SIG-M5 (cell line): ENCODE measurements at places on chromosomes 4 and X.
A peak's percentile ranks its signal among the peaks of the same experiment; 100 is the strongest.

DNA sequence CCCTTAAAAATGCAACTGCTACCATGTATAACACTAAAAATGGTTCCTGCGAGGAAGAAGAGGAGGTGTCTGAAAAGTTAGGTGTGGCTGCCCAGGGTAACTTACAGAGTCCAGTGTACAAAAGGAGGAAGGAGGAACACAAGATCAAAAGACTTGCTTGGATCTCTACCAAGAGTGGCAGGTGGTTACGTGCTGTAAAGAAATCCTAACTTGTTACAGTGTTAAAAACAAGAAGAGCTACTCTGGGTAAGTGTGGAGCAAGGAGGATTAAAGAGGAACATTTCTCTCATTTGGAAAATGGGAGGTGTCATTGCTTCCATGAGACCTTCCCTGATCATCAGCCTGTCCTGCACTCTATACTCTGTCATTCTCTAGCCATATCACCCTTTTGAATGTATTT, 242.0 kb downstream of the PTTG2 start:
- DNase-seq = no peak

DNA sequence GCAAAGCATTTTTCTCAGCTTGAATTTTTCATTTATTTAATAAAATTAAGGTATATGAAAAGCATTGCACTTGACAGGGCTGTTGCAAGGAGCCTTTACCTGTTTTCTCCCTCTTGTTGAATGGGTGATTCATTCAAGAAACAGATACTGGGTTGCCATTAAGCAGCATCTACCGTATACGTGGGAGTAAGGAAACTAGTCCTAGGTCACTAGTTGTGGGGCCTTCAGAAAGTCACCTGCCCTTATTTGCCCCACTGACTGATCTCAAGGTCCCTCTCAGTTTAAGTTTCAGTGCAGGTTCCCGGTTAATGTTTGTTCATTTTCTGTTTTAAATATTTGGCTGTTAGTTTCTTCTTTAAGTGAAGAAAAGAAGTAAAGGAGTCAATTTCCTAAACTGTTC, 34.0 kb downstream of the LHFPL1 start:
- DNase-seq = no peak

- no peak for DNase-seq
Measured at GRCh38 chr4:7155590-7156071, 36.7 kb upstream of the SORCS2 start.

DNA sequence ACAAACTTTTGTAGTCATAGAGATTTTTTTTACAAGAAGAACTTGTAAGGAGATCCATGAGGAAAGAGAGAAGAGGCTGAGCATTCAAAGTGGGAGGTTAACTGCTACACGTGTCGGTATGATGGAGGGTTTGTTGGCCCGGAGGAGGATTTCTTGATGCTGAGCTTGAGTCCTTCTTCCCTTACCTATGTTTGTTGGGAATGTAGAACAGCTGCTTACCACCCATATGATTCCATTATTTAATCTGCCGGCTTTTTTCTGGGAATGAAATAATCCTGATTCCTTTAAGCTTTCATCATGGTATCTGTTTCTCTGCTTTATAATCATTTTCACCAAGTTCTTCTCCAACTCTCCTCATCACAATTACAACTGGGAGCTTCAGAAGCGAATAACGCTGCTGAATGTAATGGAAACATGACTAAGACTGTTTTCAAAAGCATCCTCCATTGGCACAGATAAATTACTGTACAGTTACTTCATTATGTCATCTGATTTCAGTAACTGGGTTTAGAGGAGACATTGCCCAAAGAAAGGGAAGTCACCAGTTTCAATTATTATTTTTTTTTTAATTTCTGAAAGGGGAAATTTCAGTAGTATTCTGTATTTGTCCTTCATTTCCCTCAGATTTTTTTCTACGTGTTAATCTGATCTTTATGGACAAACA, 420.6 kb downstream of the SPRY1 start:
- DNase-seq = no peak

- no peak for DNase-seq
Measured at GRCh38 chr4:139229534-139230039, 50.4 kb downstream of the MGARP start.

DNA sequence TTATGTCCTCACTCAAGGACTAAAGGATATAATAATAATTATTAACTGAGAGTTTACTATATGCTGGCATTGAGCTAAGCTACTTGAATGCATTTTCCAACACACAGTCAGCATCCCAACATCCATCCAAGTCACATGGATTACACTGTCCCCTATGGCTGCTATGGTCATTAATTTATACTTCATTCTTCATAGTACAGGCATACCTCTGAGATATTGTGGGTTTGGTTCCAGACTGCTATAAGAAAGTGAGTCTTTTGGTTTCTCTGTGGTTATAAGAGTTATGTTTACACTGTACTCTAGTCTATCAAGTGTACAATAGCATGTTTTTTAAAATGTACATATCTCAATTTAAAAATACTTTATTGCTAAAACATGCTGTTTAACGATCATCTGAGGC, 89.2 kb downstream of the LNX1 start:
- no peak for DNase-seq

DNA sequence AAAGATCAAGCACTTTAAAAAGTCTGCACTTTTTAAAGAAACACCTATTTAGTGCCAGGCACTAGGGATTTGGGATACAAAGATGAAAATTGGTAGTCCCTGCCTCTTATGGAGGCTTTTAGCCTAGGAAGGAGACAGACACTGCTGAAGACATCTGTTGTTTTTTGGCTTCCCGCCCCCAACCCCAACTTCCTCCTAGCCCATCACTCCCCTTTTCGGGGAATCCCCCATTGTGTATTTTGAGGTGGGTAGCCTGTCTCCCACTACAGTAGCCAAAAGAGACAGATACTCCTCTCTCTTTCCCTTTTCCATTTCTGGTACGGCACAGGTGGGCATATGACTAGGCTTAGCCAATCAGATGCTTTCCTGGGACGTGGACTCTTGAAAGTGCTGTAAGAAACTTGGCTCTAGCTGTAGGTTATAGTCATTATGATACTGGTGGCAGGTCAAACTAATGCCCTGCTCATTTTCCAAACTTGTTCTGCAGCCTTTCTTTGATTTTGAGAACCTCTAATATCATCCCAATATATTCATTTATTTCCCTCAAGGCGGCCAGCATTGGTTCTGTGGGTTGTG, 194.6 kb upstream of the RBPJ start:
- no peak for DNase-seq

DNA sequence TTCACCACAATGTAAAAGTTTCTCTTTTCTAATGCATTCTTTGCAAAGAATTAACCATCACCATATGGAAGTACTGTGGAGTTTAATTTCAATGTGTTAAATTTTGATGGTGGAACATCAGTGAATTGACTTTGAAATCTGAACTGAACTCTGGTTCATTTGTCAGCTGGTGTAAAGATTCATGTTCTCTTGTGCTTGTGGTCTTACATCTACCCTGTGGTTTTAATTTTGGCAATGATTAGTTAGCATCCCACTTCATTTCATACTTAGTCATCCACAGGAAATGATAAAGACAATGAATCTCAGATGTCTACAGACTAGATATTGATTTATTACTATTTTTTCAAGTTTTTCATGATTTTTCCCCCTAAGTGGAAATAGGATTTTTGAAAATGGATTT, 77.8 kb downstream of the GRID2 start:
- DNase-seq = no peak

- no peak for DNase-seq
Measured at GRCh38 chr4:39472396-39472795, 13.5 kb downstream of the LIAS start.

DNA sequence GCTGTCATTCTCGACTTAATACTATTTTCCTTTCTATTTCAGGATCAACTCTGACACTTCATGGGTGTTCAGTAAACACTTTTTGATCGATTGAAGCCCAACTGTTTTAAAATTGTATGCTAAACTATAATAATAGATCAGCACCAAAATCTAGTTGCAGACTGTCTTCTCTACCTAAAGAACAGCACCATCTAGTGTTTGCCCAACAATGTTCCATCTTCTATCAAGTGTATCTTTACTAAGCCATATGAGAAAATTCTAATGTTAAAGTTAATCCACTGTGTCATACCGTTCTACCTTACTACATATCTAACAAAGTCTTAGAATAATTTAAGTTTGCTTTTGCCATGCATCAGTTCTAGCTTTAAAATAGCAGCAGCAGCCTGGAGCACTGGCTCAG, 113.0 kb upstream of the PRDX4 start:
- DNase-seq = no peak

GRCh38 chrX:106670631-106671030, 55.9 kb upstream of the RNF128 start:
- no peak for DNase-seq

DNA sequence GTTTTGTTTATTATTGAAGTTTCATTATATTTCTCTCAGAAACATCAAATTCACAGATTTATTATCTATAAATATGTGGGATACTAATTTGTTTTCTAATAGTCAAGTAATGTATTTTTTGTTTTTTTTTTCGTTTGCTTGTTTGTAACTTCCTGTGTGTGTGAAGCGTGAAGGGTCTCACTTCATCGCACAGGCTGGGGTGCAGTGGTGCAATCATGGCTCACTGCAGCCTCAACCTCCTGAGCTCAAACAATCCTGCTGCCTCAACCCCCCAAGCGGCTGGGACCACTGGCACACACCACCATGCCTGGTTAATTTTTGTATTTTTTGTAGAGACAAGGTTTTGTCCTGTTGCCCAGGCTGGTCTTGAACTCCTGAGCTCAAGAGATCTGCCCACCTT, 55.1 kb downstream of the SH3RF1 start:
- no peak for DNase-seq

- no peak for DNase-seq
Measured at GRCh38 chr4:174554231-174554728, 32.0 kb upstream of the HPGD start.

DNA sequence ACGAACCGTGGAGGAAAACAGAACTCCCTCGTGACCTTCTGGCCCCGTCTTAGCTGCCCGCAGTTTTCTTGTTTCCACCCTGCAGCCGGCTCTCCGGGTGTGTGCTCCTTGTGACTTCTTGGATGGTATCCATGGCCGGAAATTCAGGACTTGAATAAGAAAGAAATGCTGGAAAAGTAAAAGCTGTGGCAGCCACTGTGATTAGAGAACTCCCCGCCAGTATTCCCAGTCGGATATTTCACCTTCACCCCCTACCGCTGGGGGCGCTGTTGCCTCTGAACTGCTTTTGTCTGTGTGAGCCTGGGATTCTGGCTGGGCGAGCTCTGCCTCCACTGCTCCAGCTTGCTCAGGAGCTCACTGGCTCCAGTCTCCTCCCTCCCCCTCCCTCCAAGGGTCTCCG, 41.5 kb upstream of the CYP4V2 start:
- no peak for DNase-seq

GRCh38 chrX:17413228-17413627, 38.2 kb downstream of the NHS start:
- DNase-seq = no peak

GRCh38 chrX:31036895-31037294, 34.9 kb downstream of the FTHL17 start:
- DNase-seq = no peak

- no peak for DNase-seq
Measured at GRCh38 chr4:10500776-10501175, 43.5 kb upstream of the ZNF518B start.

DNA sequence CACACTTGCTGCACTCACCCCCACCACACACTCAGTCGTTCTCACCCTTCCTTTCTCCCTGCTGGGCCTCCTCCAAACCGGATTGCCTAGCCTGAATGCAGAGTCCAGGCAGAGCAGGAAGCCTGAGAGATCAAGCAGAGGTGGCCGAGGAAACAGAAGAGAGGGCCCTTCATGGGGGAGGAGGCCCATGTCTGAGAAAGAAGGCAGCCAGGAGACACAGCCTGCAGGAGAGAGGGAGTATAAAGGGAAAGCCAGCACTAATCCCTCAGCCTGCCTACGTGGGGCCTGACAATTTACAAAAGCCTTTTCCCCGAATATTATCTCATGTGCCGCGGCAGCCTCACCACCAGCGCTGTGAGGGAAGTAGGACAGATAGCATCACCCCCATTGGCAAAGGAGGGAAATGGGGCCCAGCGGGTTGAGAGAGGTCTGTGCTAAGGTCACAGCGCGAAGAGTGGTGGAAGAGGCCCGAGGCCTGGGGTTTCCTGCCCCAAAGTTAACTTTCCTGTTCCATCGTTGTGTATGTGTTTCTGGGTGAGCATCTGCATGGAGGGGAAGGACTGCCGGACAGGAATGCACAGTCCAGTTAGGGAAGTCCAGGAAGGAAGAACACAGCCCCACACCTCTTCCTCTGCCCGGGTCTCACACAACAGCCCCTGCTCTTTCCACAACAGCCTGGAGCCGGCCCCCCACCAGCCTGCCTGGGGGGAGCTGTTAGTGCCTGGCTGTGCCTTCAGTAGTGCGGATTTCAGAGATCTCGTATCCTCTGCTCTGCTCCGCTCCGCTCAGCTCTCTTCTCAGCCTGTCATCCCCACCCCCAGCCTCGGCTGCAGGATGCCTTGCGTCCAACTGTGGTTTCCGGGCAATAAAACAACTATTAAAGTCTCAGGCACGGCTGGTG, 50.9 kb upstream of the BCOR start:
- peak; percentile 49 for DNase-seq

DNA sequence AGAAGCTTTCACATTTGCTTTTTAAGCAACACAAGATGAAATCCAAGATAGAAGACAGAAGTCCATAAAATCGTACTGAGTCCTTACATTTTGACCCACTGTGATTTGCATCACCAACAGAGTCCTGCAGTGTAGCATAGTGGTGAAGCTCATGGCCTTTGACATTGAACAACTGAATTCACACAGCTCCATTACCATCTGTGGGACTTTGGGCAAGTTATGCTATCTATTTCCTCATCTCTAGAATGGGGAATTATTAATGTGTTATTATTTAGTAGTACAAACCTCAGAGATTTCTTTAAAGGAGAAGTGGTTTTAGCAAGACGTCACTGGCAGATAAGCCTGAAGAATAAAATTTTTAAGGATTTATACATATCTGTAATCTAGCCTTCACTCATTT, 10.7 kb downstream of the GPRIN3 start:
- no peak for DNase-seq

DNA sequence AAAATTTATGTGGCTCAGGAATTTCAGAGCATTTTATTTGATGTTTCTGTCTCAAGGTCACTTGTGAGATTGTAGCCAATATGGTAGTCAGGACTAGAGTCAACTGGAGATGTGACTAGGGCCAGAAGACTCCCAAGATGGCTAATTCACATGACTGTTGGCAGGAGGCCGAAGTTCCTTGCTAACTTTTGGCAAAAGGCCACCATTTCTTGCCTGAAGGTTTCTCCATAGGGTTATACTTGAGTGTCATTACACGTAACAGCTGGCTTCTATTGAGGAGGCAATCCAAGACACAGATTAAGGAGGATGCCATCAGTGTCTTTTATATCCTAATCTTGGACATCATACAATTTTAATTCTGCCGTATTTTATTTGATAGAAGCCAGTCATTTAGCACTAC, 162.3 kb upstream of the MAOA start:
- DNase-seq = no peak

DNA sequence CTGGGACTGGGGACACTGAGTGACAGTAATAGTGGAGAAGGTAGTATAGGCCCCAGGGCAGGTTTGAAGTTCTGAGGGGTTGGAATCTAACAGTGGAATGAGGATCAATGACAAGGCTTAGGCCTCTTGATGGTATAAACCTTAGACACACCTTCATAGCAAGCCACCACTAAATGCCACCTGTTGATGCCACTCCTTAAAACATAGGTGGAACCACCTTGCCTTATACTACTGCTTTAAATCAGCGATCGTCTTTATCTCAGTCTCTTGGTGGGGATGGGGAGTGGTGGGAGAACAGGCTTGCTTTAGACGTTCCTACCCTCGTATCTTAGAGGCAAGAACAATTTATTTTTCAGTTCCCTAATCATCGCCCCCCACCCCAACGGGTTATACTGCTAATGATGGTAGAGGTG, 1.2 kb downstream of the RAB33B start:
- DNase-seq = no peak
